ENCODE measurements at places on chromosomes 5 and 9.

DNA sequence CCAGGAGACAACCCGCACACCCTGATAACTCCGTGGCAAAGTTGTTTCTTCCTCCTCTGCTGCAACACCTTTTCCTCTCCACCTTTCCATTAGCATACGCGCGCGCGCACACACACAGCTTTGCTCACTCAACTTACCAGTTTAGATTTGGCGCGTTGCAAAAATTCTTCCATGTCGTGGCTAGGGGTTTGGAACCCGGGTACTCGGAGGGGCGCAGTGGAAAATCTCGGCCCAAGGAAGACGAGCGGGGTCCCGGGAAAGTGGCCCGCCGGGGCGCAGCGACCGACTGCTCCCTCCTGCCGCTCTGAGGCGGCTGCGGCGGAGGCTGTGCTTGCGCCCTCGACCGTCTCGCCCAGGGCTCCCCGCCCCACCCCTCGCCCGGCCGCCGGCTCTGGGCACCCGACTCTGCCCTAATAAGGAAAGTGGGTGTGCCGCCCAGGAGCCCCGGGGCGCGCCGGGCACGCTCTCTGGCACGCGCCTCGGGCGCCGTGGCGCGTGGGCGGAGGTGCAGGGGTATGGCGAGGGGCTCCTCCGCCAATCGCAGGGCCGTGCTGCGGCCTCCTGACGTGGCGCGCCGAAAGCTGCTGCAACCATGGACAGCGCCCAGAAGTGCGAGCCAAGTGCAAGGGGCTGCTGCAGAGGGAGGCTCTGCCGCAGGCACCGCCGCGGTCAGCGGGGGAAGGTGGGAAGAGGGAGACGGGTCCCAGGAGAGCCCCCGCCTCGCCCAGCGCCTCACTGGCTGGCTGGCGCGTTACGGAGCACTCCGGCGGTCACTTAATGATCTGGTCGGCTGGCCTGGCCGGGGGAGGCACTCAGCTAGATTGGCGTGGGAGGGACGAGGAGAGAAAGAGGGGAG, at the start of gene PRUNE2:
Gene PRUNE2 (minus strand): TSS at position 324 of the 856 bp plus-strand sequence. CDS start 151 bp downstream, at position 173.
- peak; percentile 41 for DNase-seq

- DNase-seq = no peak
Observed at GRCh38 chr5:82859451-82860140, 217.6 kb downstream of the TMEM167A start.

GRCh38 chr5:31366941-31367340, 165.0 kb downstream of the DROSHA start:
- DNase-seq = no peak

DNA sequence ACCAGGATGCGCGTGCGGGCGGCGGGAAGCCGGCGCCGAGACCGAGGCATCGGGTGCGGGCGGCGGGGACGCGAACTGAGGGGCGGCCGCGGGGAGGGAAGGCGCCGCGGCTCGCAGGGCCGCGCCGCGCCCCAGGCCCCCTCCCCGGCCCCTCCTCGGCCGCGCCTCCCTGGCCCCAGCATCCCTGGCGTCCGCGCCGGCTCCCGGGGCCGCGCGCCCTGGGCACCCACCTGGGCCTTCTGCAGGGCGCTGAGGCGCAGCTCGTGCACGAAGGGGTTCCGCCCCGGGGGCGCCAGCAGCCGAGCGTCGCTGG, 324 bp downstream of the LPCAT1 start:
- no peak for DNase-seq

GRCh38 chr5:43301653-43302091, 11.5 kb downstream of the HMGCS1 start:
- no peak for DNase-seq

DNA sequence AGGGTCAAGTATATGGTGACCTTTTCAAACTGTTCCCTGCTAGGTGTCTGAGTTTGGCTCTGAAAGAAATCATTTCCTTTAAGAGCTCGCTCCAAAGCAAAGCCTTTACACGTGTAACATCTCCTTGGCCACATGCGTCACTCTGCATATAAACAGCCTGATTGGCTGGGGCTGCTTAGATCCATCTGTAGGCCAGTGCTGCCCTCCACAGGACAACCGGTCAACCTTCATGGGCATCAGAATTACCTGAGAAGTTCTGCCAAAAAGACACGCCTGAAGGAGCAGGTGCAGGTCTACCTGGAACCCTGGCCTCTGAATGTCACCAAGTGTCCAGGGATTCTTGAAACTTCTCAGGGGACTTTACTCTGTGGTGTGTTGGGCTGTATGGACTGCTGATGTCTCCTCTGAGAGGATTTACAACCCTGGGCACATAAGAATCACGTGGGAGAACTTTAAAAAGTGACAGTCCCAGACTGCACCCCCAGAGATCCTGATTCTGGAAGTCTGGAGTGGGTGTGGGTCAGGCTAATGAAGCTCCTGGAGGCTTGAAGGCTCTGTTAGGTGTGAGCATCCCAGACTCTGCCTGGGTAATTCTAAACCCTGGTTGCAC, 497.6 kb downstream of the GADD45G start:
- DNase-seq = peak; percentile 88

GRCh38 chr9:15965246-15965745, 412.5 kb downstream of the CCDC171 start:
- no peak for DNase-seq

GRCh38 chr9:111056538-111056937, 18.3 kb upstream of the LPAR1 start:
- DNase-seq = no peak

- no peak for DNase-seq
Observed at GRCh38 chr9:7549249-7549648, 250.3 kb downstream of the DMAC1 start.

DNA sequence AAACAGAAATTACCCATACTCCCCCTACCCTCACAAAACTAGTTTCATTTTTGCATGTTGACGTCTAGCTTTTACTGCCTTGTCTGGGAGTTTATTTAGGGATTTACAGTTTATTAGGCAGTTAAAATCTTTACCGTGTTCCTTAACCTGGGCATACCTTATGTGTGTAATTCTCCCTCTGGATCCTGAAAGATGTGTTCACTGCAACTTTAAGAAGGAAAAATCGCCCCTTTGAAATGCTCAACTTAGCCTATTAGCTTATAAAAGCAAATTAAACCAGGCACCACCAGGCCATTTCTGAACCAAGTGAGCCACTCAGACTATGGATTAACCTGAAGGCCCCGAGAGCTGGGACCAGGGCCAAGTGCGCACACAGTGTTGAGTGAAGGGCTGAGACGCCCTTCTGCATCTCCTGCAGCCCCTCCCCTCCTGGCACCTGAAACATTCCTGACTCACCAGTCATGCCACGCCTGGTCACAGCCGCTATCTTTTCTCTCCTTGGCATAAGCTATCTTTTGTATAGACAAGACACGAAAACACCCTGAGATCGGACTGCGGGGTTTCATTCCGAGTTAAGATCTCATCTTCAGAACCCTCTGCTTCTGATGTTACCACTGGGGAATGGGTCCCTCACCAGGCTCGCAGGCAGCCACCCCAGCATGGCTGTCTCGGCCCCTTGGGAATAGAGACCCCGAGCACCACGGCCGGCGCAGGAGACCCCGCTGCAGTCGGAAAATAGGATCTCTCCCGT, 111.9 kb downstream of the ROR2 start:
- no peak for DNase-seq

DNA sequence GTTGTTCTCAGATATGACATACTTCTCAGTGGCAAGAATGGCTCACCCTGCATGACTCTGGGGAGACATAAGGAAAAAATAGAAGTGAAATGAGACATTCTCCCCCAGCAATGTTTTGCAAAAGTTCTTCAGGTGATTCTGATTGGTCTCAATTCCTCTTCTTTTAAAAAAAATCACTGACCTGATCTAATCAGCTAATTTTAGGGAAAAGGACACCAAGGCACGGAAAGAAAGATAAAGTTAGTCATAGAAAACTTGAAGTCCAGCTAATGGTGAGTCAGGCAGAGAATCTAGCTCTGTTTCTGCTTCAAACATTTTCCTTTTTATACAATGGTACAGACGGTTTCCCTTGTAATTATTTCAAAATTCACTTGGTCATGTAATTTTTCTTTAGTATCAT, 1018.9 kb upstream of the ARRDC3 start:
- DNase-seq = no peak

- DNase-seq = peak; percentile 56
Observed at GRCh38 chr9:89278997-89279739, 31.8 kb upstream of the CKS2 start.

GRCh38 chr5:56746553-56747339, 68.6 kb upstream of the MAP3K1 start:
- no peak for DNase-seq

GRCh38 chr9:4309806-4310205, 9.9 kb upstream of the GLIS3 start:
- no peak for DNase-seq

DNA sequence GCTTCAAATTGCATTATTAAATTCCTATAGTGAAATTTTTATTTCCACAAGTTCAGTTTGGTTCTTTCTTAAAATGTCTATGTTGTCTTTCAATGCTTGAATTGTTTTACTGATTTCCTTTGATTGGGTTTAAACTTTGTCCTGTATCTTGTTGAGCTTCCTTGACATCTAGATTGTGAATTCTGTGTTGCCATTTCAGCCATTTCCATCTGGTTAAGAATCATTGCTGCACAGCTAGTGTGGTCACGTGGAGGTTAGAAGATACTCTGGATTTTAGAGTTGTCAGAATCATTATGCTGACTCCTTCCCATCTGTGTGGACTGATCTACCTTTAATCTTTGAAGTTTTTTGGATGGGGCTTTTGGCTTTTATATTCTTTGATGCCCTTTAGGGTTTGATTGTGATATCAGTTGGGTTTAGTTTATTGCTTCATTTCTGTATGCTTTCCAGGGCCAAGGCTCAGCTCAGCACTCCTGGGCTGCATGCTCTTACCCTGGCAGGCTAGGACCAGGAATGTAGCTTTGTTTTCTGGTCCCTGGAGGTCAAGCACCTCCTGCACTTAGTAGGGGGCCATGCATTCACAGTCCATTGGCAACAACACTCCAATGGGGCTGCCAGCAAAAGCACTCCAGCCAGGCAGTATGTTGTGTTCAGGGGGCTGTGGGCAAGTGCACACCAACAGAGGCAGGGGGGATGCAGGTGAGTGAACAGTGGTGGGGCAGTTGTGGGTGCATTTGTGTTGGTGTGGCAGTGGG, 141.4 kb downstream of the PRR16 start:
- DNase-seq = no peak

- DNase-seq = no peak
Observed at GRCh38 chr9:97475059-97475458, 26.4 kb upstream of the TMOD1 start.

GRCh38 chr5:172407241-172407691, 47.1 kb downstream of the SH3PXD2B start:
- DNase-seq = no peak

DNA sequence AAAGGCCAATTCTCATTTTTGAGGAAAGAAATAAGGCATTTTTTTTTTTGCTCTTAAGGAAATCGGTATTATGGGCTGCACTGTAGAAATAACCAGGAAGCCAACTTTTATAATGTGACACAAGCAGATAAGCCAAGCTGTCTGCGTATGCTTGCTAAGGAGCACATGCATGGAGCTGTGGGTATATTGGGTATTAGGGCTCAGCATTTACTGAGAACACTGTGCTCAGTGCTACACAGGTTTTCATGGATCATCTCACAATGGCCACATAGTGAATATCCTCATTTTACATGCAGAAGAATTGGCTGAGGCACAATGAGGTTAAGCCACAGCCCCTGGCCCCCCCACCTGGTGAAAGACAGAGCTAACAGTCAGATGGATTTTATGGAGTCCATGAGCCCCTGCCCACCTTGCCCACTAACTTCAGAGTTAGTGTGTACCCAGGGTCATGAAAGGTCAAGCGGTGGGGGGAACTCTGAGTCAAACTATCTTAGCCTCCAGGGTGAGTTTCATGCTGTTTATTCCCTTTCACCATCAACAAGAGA, 204.8 kb downstream of the SPATA31A6 start:
- DNase-seq = no peak

- DNase-seq = no peak
Observed at GRCh38 chr5:122301016-122301415, 11.0 kb upstream of the SNCAIP start.

GRCh38 chr9:131927091-131927490, 152.6 kb downstream of the MED27 start:
- no peak for DNase-seq

- no peak for DNase-seq
Observed at GRCh38 chr9:12753931-12754330, 20.9 kb upstream of the LURAP1L start.

DNA sequence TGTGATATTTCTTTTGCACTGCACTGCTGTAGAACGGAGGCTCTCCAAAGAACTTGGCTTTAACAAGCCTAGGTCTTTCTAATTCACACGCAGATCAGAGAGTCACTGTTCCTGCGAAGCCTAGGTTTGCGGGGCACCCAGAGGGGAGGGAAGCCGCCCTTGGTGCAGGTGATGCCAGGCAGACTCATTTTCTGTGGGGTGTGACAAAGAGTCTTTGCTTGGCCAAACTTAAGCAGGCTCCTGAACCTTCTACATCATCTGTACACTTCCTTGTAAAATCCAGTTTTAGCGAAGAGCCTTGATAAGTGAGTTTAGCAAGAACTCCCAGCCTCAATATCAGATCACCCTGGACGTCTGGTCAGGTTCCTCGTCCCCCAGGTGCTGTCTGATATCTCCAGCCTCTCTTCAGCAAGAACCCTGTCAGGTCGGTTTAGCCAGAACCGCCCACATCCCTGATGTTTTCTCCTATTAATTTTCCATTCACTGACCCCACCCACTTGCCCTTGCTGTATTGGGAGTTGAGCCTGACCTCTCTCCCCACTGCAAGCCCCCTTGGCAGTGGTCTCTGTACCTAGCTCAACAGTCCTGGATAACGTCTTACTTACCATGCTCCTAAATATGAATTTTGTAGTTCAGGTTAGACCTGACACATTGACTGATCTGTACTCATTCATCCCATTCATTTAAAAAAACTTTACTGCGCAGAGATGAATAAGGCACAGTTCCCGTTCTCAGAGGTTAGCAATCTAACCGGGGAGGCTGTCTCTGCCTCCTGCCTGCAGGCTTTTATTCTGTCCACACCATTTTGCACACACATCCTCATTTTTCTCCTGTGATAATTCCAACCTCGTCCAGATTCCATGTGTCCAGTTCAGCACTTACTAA, 880 bp upstream of the UBAC1 start:
- DNase-seq = no peak

DNA sequence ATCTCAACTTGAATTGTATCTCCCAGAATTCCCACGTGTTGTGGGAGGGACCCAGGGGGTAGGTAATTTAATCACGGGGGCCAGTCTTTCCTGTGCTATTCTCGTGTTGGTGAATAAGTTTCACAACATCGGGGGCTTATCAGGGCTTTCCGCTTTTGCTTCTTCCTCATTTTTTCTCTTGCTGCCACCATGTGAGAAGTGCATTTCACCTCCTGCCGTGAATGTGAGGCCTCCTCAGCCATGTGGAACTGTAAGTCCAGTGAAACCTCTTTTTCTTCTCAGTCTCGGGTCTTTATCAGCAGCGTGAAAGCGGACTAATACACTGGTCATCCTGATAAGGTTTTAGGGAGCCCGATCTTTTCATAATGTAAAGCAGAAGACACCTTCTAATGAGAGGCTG, 687.0 kb upstream of the FTMT start:
- peak; percentile 3 for DNase-seq

DNA sequence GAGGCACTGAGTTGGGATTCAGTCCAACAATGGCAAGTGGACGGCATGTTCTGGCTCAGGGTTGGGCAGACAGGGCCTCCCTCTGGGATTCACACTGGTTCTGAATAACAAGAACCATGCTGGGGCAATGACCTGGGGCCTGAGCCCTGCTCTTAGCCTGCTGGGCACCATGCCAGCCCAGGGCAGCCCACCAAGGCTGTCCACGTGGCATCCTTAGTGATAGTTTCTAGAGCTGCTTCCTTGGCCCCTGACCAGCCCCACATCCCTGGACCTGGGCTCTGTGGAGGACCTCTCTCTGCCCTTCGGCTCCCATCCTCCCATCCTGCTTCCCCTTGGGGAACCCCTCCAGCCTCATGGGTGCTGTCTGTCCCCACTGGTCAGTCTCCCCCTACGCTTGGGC, 22.3 kb upstream of the OLFM1 start:
- DNase-seq = no peak

Data from GM12865 (cell line).